ENCODE measurements at places on chromosomes 1 and 21. TPM values are rescaled to one million over a fixed set of nuclear protein-coding genes. Genes with fewer than 3 reads are reported as not detected.

NECTIN4 gene
- 0.53 TPM for total RNA-seq

TSSK3 gene
- total RNA-seq = 0.20 TPM

OR2T6 gene
- total RNA-seq = not detected

OVAAL gene
- not detected for total RNA-seq

DNA sequence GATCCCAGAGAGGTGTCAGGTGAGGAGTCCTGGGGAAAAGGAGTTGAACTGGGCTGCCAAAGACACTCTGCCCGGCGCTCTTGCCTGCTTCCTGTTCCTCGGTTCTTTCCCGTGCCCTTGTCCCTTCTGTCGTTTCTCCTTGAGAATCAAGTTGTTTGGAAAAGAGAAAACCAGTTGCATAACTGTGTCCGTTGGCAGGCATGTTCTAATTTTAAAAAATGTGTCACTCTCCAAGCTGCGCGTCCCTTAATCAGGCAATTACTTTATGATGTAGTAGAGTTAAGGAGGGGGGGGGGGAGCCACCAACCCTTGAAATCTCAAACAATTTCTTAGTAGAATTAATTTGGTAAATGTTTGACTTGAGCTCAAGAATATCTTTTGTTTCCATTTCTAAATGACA, 105.9 kb upstream of the IGSF21 start:
- DNase-seq = no peak

DNA sequence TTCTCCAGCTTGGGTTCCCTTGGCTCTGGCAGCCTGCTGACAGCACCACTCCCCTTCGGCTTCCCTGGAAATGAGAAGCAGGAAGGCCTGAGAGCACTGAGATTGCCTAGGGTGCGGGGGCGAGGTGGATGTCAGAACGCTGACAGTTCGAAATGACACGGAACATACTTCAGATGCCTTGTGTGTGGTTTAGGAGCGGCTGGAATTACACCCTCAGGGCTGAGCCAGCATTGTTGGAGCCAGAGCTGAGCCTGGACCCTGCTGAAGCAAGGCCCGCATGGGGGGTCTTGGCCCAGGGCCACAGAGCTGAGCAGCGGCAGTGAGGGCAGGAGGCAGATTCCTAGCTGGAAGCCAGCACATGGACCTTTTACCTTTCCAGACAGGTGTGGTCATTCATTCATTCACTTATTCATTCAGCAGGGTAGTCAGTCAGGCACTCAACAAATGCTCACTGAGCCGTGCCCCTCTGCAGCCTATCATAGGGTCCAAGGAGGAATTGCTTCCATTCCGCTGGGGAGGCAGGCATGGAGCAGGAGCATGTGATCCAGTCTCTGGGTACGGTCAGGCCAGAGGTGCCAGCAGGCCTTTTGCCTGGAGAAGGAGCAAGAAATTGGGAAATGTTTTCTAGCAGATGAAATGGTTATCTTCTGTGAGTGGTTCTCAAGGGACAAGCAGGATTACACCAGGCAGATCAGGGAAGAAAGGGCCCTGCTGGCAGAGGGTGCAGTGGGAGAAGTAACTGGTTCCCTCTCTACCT, 6.6 kb upstream of the FOXE3 start:
- no peak for DNase-seq

GRCh38 chr21:35615325-35615724, 445.0 kb downstream of the SETD4 start:
- no peak for DNase-seq

GRCh38 chr1:30645807-30646206, 77.6 kb downstream of the MATN1 start:
- no peak for DNase-seq

GRCh38 chr1:245556057-245556456, 401.3 kb downstream of the KIF26B start:
- no peak for DNase-seq

- DNase-seq = no peak
Measured at GRCh38 chr1:222889440-222889839, 74.6 kb downstream of the DISP1 start.

DNA sequence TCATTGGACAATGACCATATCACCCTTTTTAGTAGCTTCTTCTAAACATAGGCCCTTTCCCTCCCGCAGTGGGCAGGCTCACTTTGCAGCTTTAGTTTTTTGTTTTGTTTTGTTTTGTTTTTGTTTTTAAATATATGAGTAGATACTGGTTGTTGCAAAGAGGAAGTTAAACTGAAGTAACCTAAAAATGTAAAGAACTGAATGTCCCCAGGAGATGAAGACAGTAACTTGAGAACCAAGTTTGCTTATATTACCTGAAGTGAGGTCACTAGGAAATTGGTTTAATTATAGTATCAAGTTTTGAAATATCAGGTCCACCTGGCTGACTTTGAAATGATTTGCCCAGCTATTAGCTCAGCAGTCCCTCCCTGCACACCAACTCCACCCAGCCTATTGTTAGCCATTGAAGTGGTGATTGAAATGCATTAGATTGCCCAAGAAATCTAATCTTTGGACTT, 18.2 kb downstream of the SMAP2 start:
- no peak for DNase-seq

- no peak for DNase-seq
Measured at GRCh38 chr1:31681415-31681814, 22.4 kb downstream of the COL16A1 start.

DNA sequence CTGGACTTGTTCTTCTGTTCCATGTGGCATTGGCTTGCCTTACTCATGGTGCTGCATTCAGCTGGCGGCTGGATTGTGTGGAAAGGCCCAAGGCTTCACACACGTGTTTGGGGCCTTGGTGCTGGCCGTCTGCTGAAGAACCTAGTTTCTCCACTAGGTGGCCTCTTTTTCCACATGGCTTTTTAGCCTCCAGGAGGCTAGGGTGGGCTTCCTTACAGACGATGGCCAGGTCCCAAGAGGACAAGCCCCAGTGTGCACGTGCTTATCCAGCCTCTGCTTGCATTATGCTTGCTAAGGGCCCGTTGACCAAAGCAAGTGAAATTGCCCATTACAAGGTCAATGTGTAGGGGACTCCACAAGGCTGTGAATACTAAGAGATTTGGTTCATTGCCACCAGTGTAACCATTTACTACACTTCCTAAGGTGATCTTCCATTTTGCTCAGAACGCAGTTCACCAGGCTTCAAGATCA, 47.5 kb upstream of the FOXO6 start:
- no peak for DNase-seq

- DNase-seq = no peak
Measured at GRCh38 chr21:23936991-23937390, 1670.3 kb downstream of the MRPL39 start.

GRCh38 chr1:32764826-32765569, 52.2 kb downstream of the YARS1 start:
- no peak for DNase-seq

- no peak for DNase-seq
Measured at GRCh38 chr1:230744382-230744781, 2.8 kb upstream of the CAPN9 start.

- no peak for DNase-seq
Measured at GRCh38 chr1:28480308-28480707, 25.5 kb upstream of the RCC1 start.

GRCh38 chr1:51850420-51851223, 27.9 kb downstream of the NRDC start:
- no peak for DNase-seq

DNA sequence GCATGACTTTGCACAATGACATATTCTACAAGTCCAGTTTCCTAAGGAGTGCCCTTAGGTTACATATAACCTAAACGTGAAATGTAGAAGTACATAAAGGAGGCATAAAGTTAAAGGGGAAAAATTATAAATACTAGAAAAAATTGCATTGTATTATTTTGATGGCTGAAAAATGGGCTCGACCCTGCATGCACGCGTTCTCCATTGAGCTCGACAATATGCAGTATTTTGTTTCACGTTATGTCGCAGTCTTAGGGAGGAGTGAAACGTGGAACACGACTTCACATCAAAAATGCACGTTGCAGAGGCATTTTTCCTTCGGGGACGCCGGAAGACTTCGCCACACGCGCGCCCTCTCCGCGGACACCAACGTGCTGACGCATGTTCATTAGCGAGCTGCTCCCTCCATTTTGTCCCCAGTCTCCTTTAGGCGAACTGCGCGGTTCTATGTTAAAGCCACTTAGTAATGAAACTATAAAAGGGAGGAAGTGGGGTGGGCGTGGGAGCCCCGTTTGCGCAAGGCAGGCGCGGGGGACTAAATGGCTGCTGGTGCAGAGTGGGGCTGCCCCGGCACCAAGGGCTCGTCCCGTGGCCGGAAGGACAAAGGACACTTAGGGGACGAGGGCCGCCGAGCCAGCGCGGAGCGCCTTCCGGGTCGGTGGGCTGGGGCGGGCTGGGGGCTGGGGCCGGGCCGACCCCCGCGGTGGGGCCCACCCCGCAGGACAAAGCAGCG, 749 bp upstream of the COX20 start:
- peak; percentile 62 for DNase-seq

DNA sequence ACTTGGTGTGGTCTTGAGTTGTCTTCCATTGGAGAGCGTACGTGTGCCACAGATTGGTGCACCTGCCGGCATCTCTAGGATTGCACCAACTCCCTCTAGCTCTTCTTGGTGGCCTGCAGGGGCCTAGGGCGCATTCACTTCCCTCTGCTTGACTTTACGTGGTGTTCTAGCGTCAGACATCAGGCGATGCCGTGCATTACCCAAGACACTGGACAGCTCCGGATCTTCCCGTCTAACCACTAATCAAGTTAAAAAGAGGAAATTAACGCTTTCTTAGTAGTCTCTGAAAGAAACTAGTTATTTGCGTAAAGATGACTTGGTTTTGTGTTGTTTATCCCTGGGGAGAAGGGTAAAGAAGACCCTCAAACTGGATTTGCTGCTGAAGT, 510 bp upstream of the IL10RB start:
- no peak for DNase-seq

DNA sequence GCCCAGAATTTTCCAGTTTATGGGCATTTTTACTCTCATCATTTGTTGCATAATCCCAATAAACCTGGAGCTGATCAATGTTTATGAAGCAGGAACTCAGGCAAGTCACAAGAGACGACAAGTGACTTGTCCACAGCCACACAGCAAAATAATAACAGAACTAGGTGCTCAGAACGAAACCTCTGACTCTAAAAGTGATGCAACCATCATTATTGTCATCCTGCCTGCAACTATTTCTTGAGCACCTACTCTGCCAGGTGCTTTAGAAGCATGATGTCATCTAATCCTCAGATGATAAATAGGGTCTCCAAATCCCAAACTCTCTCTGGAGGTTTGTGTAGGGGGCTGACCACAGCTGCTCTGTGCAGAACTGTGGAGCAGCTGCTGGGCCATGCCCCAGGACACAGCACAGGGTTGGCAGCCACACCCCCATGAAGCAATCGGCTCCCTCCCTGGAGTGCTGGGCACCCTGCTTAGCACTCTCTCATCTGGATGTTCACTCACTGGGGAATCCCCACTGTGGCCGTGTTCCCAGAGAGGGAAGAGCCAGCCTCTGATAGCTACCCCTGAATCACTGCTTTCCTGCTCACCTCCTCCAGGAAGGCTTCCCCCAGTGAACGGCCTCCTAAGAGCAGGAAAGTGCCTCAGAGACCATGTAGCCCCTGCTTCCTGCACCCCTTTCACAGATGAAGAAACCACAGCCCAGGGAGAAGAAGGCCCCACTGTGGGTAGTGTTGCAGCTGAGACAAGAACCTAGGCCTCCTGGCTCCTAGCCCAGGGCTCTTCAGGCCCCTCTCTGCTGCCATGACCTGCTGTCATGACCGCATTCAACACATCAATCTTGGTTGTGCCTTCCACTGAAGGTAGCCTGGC, 2.1 kb downstream of the TTC22 start:
- DNase-seq = no peak

DNA sequence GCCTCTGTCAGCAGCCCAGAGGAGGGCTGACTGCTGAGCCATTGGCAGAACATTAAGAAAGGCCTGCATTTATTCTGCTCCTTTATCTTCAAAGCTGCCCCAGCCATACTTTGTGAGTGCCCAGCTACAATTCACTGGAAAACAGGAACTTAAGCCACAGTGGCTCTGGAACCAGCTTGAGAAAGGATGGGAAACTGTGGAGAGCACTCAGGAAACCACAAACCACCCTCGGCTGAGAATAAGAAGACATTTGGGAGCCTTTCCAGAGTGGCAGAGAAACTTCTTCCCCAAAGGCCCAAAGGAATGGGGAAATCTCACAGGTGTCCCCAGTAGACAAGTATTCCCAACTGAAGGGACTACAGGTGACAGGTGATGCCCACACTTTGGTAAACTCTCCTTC, 1.8 kb downstream of the LAMB3 start:
- DNase-seq = no peak

DNA sequence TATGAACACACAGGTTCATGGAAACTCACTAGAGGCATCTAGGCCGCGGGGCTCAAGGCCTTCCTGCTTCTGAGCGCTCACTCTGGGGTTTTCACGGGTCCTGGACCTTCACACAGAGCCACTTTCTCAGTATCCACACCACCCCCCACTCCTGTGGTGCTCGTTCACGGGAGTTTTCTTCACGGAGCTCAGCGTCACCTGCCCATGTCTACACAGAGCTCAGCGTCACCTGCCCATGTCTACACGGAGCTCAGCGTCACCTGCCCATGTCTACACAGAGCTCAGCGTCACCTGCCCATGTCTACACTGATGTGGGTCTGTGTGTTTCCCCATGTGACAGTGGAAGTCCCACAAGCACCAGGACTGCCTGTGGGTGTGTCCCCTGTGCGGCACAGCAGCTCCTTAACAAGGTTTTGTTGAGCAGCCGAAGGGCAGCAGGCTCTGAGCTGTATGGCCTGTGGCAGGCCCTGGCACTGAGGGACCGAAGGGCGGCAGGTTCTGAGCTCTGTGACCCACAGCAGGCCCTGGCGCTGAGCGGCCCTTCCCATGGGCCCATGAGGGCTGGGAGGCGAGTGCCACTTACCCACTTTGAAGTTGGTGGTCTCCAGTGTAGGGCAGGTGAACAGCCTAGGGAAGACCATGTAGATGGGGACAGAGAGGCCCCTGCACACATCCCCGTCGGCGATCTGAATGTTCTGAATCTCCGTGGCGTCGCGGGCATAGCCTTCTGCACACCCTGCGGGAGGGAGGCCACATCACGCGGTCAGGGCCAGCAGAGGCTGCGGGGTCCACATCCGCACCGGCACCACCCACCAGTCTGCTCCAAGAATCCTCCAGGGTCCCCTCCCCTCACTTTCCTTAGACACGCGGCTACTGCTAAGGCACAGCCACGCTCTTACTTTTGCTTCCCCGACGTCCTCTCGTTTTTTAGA, 39.8 kb downstream of the VPS26C start:
- no peak for DNase-seq

Measured in pulmonary artery endothelial cell (primary cell).